ENCODE measurements at places on chromosomes 16 and 17.
A peak's percentile ranks its signal among the peaks of the same experiment; 100 is the strongest.

DNA sequence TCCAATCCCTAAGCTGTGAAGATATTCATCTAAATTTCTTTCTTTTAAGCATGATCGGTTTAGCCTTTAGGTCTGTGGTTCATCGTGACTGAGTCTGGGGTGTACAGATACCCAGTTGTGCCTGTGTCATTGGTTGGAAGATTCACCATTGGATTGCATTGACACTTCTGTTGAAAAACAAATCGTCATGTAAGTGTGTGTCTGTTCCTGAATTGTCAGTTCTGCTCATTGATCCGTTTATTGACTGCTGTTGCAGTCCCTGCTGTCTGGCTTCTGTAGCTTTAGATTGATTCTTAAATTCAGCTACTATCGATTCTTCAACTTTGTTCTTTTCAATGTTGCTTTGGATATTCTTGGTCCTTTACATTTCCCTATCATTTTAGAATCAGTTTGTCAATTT lies 21.0 kb upstream of the ZNF469 start:
- no peak for DNase-seq

GRCh38 chr16:47320546-47321310 lies 140.1 kb downstream of the ITFG1 start:
- no peak for DNase-seq

- no peak for DNase-seq
Measured at GRCh38 chr17:19486351-19487023, 47.2 kb upstream of the SLC47A1 start.

DNA sequence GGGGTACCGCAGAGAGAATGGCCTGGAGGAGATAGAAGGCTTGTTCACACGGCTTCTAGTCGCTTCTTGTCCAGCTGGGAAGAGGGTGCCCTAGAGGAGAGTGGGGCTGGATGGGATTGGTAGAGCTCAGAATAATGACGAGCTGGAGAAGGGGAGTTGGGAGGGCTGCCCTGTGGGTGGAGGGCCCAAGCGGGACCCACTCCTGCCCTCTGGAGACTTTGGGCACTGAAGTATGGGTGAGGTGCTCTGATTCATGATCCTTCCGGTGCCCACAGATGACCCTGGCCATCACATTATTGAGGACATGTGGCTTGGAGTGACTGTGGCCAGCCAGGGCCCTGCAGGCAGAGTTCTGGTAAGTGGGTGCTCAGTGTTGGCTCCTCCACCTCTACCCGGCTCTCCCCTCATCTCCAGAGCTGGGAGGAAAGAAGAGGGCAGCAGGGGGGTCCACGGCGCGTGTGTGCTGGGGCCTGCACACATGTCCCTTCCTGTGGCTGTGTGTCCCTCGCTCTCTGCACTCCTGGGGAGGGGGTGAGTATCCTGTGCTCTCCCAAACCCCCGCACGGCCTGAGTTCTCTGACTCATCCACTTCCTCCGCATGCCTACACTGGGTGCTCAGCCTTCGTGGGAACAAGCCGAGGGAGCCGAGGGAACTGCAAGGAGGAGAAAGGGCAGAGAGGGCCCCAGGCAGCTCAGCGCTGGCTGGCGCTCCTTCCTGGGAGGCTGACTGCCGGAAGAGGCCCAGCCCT lies 8.5 kb downstream of the ITGA3 start:
- no peak for DNase-seq

DNA sequence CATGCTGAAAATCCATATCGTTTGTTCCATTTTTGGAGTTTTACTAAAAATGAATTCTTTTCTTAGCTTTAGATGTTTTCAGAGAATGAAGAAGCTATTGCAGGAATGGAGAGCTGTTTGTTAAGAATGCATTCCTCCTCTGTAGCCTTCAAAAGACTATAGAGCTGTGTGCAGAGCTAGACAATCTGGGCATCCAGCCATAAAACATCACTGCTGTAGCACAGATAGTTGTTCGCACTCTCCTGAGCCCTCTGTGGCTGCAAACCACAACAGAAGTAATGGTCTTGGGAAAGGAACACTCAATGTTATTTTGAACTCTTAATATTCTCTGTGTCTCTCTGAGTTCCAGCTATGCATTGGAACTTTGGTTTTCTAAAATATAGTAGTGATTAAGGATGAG lies 4.9 kb downstream of the TNRC6C start:
- peak; percentile 23 for DNase-seq

- DNase-seq = no peak
Measured at GRCh38 chr16:80932708-80933095, 74.0 kb downstream of the CMC2 start.

- DNase-seq = peak; percentile 80
Measured at GRCh38 chr17:80717720-80718083, 173.1 kb downstream of the RPTOR start.
